CD4-positive, alpha-beta T cell treated with Interferon gamma for 1 hour (primary cell): ENCODE measurements at places on chromosomes 6 and 20.

- DNase-seq = no peak
Observed at GRCh38 chr20:32167552-32167951, 40.0 kb downstream of the PLAGL2 start.

DNA sequence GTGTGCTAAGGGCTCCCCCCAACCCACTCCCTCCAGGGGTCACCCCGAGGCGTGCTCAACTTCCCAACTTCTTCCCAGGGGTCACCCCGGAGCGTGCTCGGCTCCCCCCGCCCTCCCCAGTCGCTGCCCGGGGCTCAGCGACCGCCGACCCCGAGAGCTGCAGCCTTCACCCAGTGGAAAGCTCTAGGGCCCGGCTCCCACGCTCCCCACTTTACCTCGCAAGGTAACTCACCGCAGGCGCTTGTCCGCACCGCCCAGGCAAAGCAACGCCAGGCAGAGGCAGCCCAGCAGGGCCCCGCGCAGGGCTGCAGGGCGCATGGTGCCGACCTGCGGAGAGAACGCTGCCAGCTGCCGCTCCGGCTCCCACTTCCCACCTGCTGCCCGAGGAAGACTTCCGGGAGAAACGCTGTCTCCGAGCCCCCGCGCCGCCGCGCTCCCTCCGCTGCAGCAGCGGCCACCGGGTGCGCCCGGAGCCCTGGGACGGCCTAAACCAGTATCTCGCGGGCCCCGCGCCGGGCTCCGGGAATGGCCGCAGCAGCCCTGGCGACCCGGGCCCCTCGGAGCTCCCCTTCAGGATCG, 396 bp downstream of the RNASET2 start:
- DNase-seq = no peak

DNA sequence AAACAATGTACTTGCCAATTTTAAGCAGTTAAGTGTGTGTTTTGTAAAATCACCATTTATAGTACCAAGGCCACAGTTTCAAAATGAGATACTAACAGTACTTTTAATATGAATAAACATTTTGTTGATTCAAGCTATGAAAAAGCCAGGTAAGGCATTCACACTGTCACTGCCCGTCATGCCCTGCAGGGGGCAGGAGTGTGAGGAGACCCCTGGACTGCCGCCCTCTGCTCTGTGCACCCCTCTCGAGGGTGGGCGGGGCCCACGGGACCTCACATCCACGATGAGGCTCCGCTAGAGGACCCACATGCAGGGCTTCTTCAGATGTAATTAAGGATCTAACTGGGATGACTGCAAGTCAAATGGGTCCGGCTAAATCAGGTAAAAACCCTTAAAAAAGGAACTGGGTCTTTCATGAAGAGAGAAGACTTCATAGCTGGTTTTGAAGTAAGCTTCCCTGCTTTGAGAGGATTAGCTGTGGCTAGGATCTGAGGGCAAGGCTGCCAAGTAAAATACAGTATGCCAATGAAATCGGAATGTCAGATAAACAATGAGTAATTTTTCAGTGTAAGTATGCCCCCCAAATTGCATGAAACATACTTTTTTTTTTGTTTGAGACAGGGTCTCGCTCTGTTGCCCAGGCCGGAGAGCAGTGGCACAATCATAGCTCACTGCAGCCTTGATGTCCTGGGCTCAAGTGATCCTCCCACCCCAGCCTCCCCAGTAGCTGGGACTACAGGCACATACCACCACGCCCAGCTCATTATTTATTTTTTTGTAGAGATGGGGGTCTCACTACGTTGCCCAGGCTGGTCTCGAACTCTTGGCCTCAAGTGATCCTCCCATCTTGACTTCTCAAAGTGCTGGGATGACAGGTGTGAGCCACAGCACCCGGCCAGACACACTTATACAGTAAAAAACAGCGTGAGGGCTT, 18.7 kb downstream of the DIDO1 start:
- DNase-seq = peak; percentile 35

GRCh38 chr6:111872401-111873177, 663 bp downstream of the FYN start:
- DNase-seq = peak; percentile 68

DNA sequence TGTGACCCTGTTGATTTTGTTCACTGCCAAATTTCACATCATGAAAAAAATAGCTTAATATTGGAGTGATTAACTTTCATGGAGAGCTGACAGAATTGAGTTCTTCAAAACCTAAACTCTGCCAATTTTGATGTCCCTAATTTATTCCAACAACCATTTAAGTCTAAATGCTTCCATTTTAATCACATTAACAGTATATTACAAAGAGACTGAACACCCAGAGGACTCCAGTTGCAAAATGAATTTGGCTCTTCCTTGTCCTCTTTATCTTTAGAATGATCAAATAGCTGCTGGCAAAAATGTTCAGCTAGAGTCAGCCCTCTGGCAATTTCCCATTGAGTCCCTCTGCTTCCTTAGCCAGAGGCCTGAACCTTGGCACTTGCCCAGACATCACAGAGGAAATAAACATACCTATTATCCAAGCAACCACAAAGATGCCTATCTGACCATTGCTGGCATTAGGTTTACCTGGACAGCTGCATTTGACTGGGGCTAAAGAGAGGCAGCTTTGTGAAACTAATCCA, 299.0 kb upstream of the STXBP5 start:
- DNase-seq = no peak

- DNase-seq = no peak
Observed at GRCh38 chr6:122049341-122049740, 350.1 kb upstream of the HSF2 start.

- no peak for DNase-seq
Observed at GRCh38 chr20:42686057-42686456, 503.6 kb downstream of the PTPRT start.

DNA sequence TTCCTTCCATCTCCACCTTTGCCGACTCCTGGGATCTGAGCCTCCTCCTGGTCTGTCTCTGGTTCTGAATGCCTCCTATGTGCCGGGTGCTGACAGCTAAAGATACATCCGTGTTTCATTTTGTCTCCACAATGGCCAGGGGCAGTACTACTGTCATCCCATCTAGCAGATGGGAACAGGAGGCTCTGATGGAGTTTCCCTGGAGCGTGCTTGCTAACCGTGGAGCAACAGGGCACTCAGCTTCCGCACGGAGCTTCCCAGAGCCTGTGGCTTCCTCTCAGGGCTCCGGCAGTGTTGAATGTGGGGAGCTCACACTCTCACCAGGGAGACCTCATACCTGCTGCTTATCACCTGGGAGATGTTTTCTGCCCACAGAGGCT, 11.9 kb upstream of the NPBWR2 start:
- no peak for DNase-seq

DNA sequence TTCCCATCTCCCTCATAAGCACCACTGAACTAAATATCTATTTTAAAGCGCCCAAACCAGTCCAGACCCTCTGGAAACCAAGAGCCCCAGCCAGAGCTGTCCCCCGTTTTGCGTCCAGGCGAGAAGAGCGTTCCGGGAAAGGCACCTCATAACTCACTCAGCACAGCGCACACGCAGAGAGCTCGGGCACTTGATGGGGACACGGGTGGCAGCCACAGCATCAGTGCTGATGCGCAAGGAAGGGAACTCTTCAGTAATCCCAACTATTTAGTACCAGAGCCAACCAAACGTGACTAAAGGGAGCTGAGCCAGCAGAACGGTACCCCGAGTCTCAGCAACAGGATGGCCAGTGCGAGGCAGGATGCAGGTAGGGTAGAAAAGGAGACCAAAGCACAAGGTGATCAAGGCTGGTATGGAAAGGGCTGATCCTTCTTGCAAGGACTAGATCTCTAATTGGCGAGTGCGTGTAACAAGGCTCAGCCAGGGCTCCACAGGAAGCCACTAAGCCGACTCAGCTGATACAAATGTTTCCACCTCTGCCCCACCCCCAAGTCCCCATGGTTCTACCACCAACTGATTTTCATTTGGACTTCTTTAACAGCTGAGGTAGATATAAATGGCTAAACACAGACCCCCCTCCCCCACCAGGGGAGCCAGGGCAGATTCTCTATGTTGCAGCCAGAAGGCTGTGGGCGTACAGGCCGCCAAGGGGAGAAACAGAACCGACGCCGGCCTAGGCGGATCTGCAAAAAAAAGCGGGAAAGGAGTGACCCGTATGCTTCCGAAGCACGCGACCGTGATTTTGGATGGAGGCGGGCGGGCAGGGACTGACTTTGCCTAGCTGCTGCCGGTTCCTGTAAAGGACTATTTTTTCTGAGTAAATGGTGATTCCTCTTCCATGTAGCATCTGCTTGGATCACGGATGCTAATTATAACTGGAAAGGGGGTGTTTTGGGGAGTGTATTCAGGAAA, 183.5 kb upstream of the COL21A1 start:
- no peak for DNase-seq

GRCh38 chr6:130202782-130203181, 20.0 kb downstream of the SAMD3 start:
- DNase-seq = no peak

- DNase-seq = no peak
Observed at GRCh38 chr20:2703716-2704475, 11.3 kb downstream of the EBF4 start.

GRCh38 chr20:58549231-58550209, 34.3 kb upstream of the APCDD1L start:
- no peak for DNase-seq

GRCh38 chr6:134291156-134291555, 26.8 kb downstream of the SGK1 start:
- DNase-seq = no peak

DNA sequence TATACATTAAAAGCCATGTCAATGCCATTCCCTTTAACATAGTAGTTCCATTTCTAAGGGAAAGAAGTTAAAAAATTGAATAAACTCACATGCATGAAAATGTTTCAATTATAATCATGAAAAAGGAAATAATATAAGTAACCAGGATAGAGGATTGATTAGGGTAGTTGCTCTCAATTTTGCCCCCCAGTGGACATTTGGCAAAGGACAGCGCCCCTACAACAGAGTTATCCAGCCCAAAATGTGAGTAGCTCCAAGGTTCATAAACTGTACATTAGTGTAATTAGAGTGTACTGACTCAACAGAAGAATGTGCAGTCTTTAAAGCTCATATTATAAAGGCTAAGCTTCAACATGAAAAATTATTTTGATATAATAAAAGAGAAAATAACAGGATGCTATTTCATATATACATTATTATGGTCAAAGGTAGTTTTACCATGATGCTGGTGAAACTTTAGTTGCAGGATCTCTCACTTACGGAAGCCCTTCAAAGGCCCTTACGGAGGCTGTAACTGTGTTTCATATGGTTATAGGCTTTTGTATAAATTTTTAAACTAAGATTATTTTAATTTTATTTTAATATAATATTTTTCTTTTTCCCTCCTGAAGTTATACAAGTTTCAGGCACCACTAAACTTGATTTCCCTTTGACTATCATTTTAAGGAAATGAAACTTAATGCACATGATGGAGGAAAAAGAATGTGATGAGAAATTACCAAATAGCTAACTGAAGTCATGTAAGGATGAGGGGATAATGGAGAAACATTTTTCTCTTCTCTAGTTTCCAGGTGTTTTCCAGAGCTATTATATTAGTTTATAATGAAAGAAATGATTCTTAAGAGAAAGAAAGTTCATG, 403.6 kb downstream of the PLCB1 start:
- DNase-seq = no peak

- no peak for DNase-seq
Observed at GRCh38 chr6:74458536-74458935, 747.3 kb downstream of the COL12A1 start.

GRCh38 chr6:15819226-15819625, 156.4 kb upstream of the DTNBP1 start:
- DNase-seq = no peak

DNA sequence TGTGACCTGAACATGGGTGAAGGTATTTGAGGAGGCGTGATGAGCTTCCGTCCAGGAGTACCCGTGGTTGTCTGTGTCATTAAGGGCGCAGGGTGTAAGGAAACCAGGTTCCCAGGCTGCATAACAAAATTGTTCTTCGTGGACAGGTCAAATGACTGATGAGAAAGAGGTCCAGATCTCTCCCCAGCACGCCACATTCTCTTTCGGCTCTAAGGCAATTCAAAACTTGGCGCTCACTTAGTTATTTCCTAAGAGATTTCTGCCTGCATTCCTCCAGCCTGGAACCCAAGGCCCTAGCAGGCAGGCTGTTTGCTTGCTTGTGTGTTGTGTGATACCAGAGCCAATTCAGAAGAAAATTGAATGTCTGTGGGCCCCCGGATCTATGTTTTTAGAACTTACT, 139.9 kb downstream of the AGPAT4 start:
- no peak for DNase-seq

DNA sequence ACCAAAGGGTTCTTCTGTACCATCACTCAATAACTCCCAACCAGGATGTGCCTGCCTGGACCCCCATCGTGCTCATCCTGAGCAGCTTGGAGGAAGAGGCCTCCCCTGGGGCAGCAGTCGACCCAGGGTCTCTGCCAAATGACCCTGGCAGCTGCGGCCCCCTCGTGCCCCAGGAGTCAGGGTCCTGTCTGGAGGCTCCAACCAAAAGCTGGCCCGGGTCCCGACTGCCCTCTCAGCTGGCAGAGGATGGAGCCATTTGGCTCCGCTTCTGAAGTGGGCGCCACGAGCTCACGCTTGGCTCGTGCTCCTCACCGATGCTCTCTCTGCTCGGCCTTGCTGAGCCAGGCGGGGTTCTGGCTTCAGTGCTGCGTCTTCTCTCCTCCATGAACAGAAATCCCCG, 56.8 kb downstream of the TFAP2C start:
- no peak for DNase-seq

DNA sequence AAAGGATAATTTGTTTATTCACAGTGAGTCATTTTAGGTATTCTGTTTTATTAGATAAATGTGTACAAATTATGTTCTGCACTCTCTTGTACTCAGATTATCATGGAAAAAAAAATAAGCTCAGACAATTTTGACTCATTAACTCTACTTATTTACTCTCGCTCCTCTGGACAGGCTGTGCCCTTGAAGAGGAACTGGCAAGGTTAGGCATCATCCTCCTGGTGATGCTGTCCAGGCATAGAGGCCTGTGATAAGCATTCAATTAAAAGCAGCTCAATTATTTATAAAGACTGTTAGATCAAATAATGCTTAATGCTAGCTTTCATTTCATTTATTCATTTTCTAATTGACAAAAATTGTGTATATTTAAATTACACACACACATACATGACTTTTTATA, 518.5 kb downstream of the TENT5A start:
- no peak for DNase-seq

DNA sequence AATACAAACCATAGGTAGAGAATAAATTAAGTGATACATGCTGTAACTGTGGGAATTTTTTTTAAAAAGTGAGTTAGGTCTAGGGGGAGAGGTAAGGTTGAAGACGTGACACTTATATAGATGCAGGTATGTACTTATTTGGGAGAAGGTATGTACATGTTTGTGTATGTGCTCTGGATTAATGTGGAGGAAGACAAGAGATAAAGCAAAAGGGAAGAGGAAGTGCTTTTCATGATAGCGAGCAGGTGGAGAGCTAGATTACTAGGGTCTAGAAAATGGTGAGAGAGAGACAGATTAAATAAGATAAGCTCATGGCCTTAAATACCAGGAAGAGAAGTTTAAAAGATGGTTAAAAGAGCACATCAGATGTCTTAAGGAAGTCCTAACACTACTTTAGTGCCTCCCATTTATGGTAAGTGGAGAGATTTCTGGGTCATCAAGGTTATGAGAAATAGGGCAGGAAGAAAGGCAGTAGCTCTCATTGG, 92.5 kb downstream of the MAN1A1 start:
- DNase-seq = no peak
